Esophagus muscularis mucosa (tissue), 4 donors: ENCODE measurements at places on chromosomes 4 and X. TPM values are rescaled to one million over a fixed set of nuclear protein-coding genes. Genes with fewer than 3 reads are reported as not detected.

MAGEB17 gene
- 1.7 TPM for total RNA-seq

AVPR2 gene
- total RNA-seq, result 1.5 TPM

SYTL4 gene
- 30.7 TPM for total RNA-seq

GRCh38 chrX:72269671-72270251 lies 7.3 kb downstream of the RPS4X start:
- DNase-seq, result no peak

DNA sequence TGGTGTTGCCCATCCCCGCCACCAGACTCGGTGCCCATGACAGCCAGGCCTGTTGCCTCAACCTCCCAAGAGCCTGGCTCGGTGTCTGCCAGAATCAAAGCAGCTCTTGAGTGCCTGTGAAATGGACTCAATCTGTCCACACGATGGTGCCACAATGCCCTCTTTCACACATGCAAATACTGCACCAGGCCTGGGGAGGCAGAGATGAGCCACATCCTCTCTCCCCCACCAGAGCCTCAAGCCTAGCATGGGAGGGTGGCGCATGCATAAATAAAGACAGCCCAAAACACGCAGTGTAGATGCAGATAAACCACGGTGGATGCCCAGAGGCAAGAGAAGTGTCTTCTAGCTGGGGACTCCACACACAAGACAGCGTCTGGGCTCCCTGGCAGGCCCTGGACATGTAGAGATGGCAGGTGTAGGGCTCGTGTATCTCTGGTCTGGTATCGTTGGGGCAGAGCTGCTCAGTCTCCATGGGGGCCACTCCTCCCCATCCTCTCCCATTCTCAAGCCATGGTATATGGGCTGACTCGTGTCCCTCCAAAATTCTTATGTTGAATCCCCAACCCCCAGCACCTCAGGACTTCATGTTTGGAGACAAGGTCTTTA lies 65.6 kb downstream of the JAKMIP1 start:
- DNase-seq, result no peak

- DNase-seq, result no peak
Observed at GRCh38 chrX:20545538-20545937, 278.8 kb upstream of the RPS6KA3 start.

DNA sequence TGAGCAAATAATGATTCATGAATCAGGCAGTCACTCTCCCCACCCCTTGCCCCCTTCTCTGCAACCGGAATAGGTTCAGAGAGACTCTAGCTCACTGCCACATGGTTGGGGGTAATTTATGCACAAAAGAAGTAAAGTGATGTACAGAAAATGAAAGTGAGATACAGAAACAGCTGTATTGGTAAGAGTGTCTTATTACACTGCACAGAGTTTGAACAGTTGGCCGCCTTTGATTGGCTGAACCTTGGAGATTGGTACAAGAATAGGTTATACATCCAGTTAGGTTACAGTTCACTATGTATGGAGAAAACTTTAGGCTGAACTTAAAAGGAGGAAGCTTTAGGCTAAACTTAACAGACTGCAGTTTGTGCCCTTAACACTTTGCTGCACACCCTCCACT lies 34.6 kb upstream of the DIAPH2 start:
- DNase-seq, result no peak

GRCh38 chr4:8355864-8356565 lies 84.5 kb downstream of the ACOX3 start:
- no peak for DNase-seq
